Ecto neural progenitor cell (in vitro differentiated cells): ENCODE measurements at places on chromosomes 11 and 22.

DNA sequence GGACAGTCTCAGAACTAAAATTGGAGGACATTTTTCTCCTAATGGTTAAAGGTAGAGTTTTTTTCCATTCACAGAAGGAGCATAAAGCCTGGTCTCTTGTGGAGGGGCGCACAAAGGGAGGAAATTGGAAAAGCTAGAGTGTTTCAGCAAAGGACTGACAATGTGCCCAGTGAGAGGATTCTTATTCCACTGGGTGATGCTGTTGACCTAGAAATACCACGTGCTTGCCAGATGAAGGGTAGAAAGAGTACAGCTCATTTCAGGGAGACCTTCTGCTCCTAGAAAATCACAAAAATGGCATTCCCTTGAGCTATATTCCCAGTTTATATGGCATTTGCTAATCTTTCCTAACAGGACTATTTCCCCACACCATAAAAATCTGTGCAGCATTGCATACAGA lies 21.1 kb downstream of the MS4A6E start:
- no peak for DNase-seq

DNA sequence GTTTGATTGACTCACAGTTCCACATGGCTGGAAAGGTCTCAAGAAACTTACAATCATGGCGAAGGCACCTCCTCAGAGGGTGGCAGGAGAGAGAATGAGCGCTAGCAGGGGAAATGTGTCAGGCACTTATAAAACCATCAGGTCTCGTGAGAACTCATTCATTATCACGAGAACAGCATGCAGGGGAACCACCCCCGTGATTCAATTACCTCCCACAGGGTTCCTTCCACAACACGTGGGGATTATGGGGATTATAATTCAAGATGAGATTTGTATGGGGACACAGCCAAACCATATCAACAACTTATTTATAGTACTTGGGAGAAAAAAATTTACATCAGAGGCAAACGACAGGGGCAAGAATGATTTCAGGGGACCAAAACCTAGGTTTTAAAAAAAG lies 3.0 kb downstream of the ME3 start:
- DNase-seq, result no peak

- no peak for DNase-seq
These were observed 124.2 kb downstream of the NCAM1 start for GRCh38 chr11:113085446-113085845.

- DNase-seq, result no peak
These were observed 273.4 kb upstream of the MTNR1B start for GRCh38 chr11:92696076-92696475.

- no peak for DNase-seq
These were observed 4.9 kb downstream of the STIM1 start for GRCh38 chr11:3860375-3860774.

GRCh38 chr11:42066113-42066512 lies 606.7 kb upstream of the LRRC4C start:
- no peak for DNase-seq

GRCh38 chr11:3901249-3902025 lies 46.0 kb downstream of the STIM1 start:
- no peak for DNase-seq

DNA sequence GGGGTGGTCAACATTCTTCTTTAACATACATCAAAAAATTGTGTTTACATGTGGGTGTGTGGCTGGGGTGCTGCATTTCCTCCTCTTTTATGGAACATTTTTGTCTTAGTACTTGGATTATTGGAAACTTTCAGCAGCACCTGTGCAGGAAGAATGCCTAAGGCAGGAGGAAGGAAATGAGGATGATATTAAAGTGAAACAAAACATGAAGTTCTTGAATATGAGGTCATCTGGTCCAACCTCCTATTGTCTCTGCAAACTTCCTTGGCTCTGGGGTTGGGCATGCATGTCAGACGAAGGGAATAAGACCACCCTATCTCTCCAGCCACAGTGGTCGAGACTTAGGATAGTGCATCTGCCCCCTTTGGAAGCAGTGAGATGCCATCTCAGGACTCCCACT lies 20.6 kb upstream of the OR9Q1 start:
- DNase-seq, result no peak

DNA sequence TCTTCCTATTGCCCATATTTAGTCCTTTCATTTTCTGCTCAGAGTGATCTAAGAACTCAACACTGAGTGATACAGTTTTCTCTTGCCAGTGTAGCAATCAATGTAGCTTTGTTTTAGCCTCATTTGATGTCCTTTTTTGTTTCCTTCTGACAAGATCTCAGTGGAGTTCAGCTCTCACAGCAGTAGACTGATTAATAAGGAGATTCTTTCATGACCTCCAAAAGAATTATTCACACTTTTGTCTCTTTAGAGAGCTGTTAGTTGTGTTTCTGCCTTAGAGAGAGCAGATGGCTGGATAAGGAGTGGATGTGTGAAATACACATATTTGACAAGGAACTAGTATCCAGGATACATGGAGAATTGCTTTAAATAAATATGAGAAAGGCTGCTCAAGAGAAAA lies 6.6 kb upstream of the TMEM225 start:
- no peak for DNase-seq

- no peak for DNase-seq
These were observed 105.0 kb upstream of the RAG2 start for GRCh38 chr11:36703055-36703404.

GRCh38 chr22:17607891-17608521 lies 20.5 kb downstream of the ATP6V1E1 start:
- no peak for DNase-seq

DNA sequence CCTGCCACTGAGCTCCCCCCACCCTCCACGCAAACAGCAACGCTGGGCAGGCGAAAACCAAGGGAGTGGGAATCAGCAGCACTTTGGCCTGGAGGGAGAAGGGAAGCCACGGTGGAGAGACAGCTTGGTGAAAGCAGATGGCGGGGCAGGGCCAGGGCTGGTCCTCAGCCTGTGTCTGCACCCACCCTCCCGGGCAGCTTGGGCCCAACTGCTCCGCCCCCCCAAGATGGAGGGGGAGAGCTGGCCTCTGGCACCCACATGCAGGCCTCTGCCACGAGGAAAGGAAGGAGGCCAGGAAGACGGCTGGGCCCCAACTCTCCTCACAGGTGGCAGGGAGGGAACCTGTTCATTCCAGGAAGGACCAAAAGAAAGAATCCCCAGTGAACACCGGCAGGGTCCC lies 17.8 kb downstream of the MAFF start:
- no peak for DNase-seq

DNA sequence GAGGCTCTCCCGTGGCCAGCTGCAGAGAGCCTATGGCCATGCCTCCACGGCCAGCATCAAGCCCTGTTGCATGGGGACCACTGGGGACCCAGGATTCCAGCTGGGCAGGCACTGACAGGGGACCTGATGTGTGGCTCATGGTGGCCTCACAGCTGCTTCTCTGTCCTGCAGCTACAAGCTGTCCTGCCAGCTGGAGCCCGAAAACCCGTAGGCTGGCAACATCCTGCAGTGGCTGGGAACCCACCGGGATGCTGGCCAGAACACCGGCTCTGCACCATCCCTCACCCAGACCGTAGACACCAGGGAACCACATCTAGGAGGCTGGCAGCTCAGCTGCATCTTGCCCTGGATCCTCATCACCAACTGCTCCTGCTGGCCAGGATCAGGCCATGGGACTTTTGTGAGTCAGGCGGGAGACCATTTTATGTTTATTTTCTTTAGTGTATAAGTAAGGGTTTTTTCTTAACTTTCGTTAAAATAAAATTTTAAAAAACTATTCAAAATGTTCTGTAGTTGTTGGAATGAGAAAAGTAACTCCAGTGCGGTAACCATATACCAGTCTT lies 7.9 kb downstream of the RGL4 start:
- DNase-seq, result no peak

DNA sequence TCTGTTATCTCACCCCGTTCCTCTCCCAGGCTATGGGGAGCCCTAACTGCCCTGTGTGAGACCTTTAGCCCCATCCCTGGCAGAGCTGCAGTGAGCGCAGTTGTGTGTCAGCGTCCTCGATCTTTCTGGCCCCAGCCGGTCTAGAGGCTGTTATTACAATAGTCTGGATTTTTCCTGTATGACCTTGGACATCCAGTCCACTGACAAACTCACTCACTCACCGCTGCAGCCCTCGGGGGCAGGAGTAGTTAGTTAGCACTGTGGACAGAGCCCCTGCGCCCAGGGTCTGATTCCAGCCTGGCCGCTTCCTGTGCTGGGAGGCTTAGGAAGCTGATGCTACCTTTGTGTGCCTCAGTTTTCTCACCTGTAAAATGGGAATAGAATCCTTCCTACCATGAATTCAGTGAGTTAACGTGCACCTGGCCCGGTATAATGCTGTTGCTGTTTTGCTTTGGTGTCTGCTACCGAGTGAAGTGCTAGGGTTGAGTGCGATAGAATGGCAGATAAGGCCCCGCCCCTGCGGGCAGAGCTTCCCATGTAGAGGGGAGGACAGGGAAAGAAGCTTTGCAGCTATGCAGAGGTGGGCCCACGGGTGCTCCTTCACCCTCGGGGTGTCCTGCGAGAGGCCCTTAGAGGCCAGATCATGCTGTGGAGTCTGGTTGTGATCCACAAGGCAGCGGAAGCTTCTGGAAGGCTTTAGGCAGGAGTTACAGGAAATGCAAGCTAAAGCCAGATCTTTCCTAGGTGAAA lies 3.0 kb downstream of the LRP5 start:
- no peak for DNase-seq
